ENCODE measurements at places on chromosomes 2 and 18.
A peak's percentile ranks its signal among the peaks of the same experiment; 100 is the strongest.

DNA sequence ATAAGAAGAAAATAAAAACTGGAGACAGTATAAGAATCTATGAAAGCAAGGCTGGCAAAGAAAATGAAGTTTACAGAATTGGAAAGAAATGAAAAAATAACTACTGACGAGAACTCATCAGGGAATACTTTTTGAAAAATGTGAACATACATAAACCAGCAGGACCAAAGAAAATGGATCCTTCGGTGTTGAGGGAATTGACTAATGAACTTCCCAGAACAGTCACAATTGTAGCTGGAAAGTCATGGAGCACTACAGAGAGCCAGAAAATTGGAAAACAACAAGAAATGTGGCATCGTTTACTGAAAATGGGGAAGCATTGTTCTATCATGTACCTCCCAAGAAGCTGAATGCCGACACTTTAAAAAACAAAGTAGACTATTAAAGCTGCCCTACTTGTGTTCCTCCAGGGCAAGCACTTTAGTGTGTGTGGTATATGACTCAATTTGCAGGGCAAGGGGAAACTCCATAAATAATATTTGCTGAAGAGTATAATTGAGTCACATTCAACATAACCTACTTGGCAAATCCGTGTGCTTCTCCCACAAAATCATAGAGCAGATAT, 1221.6 kb upstream of the NRXN1 start:
- DNase-seq, result peak; percentile 36

GRCh38 chr2:55437515-55438390, 18.1 kb upstream of the CCDC88A start:
- DNase-seq, result no peak

GRCh38 chr18:35634323-35634722, 52.8 kb downstream of the GALNT1 start:
- no peak for DNase-seq

DNA sequence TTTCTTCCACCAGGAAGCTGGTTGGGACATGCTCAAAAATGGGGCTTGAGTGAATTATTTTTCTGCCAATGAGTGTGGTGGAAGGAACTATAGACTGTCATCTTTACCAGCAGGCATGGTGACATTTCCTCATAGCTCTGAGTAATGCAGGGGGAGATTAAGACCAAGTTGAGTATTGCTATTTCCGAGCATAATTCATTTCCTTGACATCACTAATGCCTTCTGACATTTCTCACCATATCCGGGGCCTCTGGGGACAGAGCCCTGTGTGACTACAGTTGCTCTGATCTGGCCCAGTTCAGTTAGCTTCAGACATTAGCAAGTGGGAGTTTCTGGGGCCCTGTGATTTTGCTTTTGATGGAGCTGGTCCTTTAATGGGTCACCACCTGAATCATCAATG, 410.4 kb downstream of the MEIS1 start:
- DNase-seq, result peak; percentile 91

DNA sequence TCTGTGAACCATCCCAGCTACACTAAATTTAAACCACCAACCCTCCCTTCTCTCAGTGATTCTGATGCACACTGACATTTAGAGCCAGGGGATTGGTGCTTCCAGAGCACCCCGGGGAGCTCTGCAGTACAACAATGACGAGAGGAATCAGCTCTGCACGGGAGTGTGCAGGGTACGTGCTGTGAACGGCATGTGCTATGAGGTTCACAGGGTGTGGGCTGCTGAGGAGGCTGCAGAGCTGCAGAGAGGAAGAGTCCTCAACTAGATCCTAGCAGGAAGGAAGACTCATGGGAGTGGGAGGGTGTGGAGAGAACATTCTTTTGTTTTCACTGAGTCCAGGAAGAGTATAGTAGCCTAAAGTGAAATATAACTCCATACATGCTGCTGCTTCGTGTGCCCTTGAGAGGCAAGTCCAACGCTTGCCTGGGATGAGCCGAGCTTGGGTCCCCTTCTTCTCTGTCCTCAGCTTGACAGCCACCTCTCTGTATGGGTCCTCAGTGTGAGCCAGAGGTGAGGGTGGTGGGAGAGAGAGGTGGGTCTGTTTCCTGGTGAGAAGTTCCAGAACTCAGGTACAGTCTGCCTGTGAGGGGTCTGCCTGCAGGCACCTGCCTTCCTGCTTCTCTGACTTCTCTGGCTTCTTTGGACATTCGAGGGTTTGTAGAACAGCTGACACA, 118.8 kb downstream of the CTIF start:
- peak; percentile 65 for DNase-seq

DNA sequence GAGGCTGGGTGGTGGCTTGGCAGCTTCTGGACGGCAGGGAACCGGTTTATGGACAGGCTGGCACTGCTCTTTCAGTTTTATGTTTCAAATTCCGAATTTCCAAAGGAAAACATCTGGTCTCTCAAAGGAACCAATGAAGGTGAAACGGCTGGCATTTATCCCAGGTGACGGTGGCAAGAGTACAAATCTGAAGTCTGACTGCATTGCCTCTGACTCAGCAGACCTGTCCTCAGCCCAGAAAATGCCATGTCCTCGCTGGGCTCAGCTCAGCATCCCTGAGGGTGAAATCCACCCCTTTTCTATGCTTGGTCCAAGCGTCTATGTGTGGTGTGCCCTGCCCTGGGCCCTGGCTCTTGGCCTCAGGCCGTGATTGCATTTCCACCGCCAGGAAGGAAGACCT, 38.1 kb downstream of the NAPG start:
- DNase-seq, result no peak

DNA sequence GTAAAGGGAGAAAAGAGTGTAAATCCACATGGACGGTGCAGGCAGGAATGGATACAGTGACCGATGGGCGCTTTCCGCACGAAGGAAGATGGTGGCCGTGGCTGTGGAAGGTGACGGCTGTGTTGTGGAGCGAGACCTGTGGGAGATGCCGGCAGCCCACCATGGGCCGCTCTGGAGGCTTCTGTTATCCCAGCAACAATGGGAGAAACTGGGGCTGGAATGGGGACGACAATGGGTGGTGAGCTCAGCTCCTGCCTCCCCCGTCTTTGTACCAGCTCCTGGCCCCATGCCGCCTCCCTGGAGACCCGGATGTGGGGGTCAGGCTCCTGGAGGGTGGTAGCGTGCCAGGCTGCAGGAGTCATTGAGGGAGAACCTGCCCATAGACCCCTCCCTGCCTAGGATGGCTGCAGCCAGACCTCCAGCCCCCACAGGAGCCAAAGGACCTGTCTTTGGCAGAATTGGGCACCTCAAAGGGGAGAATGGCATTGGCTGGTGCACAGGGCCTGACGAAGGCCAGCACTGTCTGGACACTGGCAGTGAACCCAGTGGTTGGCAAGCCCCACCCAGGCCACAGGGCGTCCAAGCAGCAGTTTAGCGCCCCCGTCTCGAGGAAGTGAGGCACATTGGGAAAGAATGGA, 72.6 kb downstream of the SLC66A2 start:
- no peak for DNase-seq

DNA sequence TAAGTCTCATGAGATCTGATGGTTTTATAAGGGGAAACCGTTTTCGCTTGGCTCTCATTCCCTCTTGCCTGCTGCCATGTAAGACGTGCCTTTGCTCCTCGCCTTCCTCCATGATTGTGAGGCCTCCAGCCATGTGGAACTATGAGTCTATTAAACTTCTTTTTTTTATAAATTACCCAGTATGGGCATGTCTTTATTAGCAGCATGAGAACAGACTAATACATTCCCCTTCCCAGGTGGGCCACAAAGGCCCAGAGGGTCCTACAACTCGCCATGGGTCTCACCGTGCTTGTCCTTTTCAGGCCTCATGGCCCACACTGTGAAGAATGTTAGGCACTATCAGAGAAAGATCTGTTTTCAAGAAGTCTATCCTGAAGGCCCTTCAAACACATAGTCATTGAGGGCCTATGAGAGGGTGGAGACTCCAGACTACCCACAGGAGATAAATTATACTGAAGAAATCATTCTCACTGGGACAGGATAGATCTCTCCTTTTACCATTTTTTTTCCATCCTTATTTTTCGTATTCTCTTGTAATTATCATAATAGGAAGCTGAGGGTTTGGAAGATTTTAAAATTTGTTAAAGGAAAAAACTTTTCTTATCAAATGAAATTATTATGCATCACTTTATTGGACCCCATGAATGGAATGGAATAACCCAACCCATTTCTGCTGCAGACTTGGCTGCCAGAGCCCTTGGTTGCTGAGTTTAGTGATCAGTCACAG, 91.0 kb upstream of the MSH2 start:
- DNase-seq, result no peak

- DNase-seq, result no peak
These were observed 69.0 kb upstream of the ZCCHC2 start for GRCh38 chr18:62453864-62454263.

DNA sequence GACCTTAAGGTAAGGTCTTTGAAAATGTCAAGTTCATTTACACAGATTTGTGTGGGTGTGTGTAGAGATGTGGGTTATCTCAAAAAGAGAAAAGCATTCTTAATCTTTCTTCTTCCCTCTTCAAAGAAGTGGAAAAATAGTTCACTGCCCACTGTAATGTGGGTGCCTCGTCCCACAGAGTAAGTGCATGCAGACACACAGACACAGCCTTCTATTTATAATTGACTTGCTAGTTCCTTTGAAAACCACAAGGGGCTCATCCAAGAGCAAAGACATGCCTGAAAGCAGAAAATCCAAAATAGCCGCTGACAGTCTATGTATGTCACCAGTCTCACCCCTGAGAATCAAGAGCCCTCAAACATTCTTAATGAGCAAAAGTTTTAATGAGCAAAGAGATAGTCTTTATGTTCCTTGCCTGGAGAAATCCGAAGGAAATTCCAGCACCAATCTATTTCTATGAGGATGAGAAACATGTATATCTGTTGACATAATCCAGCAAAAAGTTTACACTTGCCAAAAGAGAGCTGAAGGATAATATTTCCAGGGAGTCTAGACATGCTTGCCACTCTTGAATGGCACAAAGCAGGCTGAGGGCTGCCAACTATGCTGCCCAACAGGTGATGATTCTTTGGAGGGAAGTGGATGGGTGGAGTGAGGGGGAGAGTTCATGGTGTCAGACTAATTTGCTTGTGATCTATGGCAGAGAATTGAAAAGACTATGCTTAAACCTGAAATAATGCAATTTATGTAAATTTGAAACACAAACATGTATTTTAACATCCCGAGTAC, 93.9 kb downstream of the ACVR1 start:
- DNase-seq, result peak; percentile 31

DNA sequence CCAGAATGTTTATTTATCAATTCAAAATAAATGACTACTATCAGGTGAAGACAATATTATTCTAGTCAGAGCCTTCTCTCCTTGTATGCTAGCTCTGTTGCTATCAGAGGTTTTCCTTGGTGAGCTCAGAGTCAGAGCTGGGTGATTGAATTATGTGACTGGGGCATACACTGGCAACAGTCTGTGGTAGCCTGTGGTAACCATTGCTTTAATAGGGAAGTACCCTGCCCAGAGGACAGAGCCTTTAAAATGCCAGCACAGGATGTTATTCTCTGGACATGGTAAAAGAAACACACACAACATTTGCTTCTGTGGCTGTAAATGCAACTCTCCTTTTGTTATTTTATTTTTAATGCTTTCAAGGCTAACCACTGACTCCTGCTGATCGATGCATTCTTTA, 124.7 kb downstream of the PPP1R1C start:
- no peak for DNase-seq

GRCh38 chr2:224545884-224546644, 39.1 kb downstream of the CUL3 start:
- peak; percentile 86 for DNase-seq

DNA sequence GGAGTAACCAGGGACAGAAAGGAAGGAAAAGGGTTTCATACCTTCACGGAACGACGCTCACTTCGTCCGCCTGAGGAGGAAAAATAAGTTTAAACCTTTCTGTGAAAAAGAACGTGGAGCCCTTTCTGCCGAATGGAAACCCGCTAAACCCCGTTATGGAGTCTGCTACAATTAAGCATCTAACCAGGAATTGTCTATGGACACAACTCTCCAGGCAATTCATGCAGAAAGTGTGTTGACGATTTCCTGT, 528 bp upstream of the PPP4R3B start:
- DNase-seq, result no peak

GRCh38 chr2:141692829-141693228, 438.0 kb downstream of the LRP1B start:
- DNase-seq, result no peak

- DNase-seq, result no peak
These were observed 11.8 kb downstream of the CYRIA start for GRCh38 chr2:16653799-16654198.

DNA sequence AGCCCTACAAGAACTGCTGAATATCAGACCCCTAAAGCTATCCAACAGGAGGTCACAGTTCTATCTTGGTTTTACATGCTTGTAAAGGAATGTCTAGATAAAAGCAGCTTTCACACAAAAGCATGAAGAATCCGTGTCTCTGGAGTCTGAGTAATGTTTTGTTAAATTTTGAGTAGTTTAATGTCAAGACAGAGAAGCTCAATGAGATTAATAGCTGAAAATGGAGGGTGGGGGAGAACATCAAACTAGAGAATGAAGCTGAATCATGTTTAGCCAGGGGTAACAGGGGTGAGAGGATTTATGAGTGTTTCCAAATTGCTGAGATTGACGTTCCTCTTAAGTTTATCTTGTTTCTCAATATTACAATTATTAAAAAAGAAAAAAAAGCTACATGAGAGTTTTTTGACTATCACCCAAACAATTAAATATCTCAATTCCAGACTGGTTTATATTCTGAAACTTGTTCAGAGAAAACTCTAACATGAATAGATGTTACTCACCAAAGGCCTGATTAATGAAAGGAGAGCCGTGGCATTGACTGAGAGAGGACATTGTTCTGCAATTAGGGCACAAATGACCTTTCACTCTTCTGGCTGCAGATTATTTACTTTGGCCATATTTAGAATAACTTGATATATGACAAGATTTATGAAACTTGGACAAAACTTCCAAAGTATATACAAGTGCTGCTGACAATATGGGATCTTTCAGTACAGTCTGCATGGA, 266.4 kb upstream of the ETAA1 start:
- peak; percentile 45 for DNase-seq

- peak; percentile 24 for DNase-seq
These were observed 109.1 kb upstream of the FBXO11 start for GRCh38 chr2:48015421-48015820.

DNA sequence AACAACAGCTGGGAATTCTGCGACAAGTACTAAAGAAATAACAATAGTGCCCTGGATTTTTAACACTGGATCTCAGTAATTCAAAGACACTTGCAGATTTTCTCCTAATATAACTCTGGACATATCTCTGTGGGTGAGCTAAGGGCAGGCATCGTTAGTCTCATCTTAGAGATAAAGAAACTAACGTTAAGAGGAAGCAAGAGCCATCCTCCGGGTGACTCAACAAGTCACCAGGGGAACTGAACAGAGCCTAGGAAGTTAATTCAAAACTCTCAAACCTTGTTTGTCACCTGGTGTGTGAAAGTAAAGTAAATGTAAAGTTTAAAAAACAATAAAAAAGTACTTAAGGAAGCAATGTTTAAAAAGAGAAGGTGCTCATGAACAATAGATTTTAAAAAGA, 41.6 kb upstream of the NRP2 start:
- no peak for DNase-seq

DNA sequence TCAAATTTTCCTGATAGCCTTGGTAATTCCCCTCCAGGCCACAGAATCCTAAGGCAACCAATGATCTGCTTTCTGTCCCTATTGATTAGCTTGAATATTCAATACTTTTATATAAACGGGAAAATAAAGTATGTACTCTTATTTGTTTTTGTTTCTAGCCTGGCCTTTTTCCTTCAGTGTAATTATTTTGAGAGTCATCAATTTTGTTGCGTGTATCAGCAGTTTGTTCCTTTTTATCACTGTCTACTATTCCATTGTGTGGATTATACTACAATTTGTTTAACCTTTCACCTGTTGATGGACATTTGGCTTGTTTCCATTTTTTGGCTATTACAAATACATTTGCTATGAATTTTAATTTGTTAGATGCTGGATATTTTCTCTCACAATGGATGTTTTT, 39.2 kb upstream of the LRRC30 start:
- no peak for DNase-seq

- no peak for DNase-seq
These were observed 19.2 kb downstream of the PMS1 start for GRCh38 chr2:189803431-189803830.
